Activated CD8-positive, alpha-beta memory T cell treated with anti-CD3 and anti-CD28 coated beads, Interleukin-2, amount 50 U/mL, for 48 hours (primary cell): ENCODE measurements at places on chromosomes 1 and 21.

DNA sequence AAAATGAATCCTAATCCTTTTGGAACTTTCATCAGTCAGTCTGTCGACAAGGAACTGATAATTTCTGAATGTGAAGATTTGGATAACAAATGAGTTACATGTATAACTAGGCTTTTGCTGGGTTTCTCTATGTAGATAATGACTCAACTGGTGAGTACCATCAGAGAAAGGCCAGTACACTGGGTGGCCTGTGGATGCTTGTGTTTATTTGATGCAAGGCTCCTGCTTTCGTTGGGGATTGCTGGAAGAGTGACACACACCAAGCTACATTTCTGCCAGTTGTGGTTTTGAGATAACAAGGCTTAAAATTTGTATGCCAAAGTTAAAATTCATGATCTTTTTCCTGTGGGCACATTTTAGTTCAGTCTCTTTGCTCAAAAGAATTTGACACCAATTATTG is 115.7 kb upstream of the UBE2U start:
- no peak for DNase-seq

DNA sequence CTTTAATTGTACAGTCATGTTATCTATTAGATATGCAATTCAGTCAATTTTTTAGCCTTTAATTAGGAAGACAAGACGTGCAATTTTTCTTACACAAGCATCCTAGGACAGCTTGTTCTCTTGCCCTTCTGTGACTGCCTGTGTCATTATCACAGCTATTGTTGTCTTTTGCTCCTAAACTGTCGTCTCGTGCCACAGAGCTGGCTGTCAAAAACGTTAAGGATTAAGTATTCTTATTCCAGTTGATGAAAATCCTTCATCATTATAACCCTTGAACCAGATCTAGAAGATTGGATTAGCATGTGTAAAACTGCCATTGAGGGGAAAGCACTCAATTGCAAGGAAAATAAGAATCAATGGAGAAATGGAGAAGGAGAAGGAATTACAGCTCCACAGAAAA is 43.8 kb upstream of the AIM2 start:
- no peak for DNase-seq

DNA sequence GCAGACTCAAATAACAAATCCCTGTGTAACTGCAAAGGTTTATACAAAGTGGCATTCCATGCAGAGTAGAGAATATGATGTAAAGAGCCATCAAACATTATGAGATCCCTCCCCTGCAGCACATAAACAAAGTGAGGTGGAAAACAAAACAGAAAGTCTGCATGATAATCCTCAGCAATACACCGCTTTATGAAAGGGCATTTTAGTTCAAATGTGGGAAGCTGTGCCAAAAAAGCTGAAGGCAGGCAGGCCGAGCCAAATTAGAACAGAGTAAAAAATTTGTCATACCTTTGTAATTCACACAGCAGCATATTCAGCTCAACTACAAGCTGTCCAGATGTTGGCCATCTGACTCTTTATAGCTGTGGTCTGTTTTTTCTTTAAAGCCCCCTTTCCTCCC is 113.5 kb downstream of the LHX9 start:
- no peak for DNase-seq

- DNase-seq, result no peak
Observed at GRCh38 chr1:114828251-114828650, 26.4 kb upstream of the SYCP1 start.

DNA sequence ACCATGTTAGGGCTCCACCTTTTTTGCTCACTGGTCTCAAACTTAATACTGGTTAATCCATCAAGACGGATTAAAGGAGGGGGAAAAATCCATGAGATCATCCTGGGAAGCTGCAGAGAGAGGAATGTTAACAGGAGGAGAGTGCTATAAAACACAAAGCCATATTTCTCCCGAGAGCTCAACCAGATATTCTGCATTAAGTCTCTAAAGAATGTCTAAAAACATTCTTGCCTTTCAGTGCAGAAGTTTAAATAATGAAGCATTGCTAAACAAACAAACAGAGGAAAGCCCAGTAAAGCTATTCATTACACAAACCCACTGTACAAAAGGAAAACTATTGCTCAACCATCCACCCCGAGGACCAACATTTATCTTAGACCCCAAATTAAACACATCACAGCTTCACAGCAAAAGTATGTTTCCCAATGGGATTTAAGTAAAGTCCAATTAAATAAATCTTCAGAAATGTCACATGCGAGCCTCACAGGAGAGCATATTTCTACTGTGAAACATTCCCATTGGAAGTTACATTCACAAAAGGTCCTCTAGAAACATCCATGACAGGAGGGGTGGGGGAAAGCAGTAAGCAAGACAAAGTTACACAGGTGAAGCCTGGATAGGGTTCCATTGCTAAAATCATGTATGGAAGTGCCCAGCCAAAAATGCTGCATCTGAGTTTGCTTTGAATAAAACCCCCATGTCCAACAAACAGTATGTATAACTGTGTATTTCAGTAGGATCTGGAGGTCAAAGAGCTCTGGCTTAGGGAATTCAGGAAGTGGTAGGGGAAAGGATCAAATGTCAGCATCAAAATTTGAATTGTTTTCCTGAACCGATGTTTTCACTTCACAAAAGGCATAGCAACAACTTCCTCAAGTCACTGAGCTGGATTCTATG is 23.3 kb downstream of the DUSP10 start:
- no peak for DNase-seq

DNA sequence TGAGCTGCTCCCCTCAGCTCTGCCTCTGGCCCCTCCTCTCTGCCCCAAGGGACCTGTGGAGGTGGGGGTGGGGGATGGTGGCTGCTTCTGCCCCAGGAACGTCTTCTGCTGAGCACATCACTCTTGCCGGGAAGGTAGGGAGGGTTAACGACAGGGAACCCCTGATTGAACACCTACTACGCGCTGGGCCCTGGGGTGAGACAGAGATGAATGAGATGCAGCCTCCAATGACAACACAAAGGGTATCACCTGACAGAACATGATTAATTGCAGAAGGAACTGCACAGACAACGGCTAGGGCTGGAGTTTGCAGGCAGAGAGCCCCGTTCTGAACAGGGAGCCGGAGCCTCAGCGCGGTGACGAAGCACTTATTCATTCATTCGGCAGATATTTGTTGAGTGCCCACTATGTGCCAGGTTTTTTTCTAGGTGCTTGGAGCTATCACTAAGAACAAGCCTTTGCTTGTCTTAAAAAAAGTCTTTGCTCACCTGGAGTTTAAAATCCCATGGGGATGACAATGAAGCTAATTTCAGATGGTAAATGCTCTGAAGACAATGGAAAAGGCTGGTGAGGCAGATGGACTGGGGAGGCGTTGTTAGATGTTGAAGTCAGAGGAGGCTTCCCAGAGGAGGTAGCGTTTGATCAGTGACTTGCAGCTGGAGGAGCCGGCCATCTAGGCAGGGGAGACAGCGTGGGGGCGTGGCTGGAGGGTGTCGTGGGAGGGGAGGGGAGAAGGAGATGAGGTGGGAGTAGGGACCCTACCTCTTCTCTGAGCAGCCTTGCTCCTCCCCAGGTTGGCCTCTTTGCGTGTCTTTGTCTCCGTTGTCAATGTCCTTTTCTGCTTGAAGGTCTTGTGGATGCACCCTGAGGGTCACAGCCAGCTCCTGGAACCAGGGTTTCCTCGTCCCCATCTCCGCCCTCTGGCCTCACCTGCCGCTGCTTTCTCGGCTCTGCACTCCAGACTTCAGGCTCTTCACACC is 103.1 kb upstream of the CSF3R start:
- no peak for DNase-seq

- no peak for DNase-seq
Observed at GRCh38 chr1:2496746-2497145, 20.7 kb downstream of the PLCH2 start.

GRCh38 chr1:6771441-6771769 is 13.8 kb upstream of the CAMTA1 start:
- no peak for DNase-seq
